Adipocyte (in vitro differentiated cells): ENCODE measurements at places on chromosomes 5 and 9.

GRCh38 chr9:91301161-91301560, 60.6 kb downstream of the AUH start:
- DNase-seq = peak; percentile 29

GRCh38 chr9:21081999-21082398, 4.3 kb upstream of the IFNB1 start:
- no peak for DNase-seq

DNA sequence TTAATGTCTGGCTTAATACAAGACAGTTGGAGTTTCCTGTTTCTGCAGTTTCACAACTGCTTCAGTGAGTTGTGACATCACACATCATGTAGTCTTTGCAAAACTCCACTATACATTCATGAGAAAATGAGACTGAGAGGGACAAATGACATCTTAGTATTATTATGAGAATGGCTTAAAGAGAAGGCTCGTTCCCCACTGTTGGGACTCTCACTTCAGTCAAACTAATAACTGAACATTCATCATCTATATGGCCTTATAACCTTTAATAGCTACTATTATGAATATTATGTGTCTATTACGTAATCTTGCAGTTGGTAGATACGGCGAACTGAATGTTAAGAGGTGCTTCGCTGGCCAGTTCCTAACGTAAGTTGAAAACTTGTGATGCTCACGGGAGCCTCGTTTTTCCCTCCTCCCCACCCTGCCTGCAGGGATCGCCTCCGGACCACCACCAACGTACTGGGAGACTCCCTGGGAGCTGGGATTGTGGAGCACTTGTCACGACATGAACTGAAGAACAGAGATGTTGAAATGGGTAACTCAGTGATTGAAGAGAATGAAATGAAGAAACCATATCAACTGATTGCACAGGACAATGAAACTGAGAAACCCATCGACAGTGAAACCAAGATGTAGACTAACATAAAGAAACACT, 79.4 kb downstream of the SLC1A3 start:
- DNase-seq = peak; percentile 24

DNA sequence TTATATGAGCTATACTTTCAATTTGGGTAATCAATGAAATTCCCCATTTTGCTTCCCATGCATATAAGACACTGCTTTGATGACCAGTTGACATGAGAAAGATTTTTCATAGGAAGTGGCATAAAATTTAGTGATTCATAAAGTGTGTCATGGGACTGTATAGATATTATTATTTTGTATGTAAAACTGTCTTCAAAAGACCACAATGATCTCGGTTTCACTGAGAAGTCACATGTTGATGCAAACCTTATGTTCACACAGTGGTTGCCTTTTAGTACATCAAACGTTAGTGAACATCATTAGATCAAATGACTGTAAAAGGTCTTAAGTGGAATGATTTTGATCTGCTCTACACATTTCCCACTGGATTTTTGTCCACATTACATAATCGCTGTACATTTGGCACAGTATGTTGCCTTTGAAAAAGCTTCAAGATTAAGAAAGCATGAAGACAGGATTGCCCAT, 349.2 kb upstream of the MEF2C start:
- no peak for DNase-seq

DNA sequence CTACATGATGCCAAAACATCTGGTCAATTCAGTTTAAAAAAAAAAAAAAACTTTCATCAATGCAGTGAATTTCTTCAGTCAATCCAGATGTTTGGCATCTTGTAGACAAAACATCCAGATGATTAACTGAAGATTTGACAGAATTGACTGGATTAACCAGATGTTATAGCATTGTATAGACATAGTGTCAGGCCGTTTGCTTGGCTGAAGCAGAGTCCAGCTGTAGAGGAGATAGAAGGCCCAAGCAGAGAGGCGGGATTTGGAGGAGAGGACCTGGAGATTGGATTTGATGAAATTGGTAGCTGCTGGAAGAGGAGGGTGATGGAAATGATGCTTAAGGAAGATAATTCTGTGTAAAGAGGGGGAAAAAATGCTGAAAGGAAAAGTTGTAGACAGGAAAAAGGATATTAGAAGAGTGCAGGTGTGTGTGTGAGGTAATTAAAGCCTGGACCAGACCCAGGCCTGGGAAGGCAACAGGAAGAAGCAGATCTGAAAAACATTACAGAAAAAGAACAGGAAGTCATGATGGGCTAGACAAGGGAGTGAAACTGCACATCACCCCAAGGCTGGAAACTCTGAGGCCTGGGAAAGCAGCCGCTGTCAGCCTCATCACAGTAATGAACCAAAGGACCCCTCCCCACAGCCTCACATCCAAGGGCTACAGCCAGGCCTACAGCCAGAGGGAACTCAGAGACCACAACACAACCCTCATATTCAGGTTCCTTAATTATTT, 258.3 kb downstream of the CWC27 start:
- no peak for DNase-seq

- no peak for DNase-seq
Measured at GRCh38 chr5:146047396-146047795, 58.0 kb downstream of the PLAC8L1 start.

- DNase-seq = peak; percentile 54
Measured at GRCh38 chr5:150412319-150413175, at the start of gene CD74. Gene CD74, minus strand, starts transcription at chr5:150412910. Its CDS starts 161 bp downstream, at chr5:150412749.
